Breast epithelium (tissue), 4 donors: ENCODE measurements at places on chromosomes 2 and 18. TPM values are rescaled to one million over a fixed set of nuclear protein-coding genes. Genes with fewer than 3 reads are reported as not detected.

Gene C1GALT1C1L
- 2.0 TPM for total RNA-seq

Gene PLA2R1
- 27.9 TPM for total RNA-seq

Gene MROH2A
- not detected for total RNA-seq

Gene DYNAP
- total RNA-seq = not detected

Gene CCBE1
- 4.9 TPM for total RNA-seq

Gene YES1
- 150 TPM for total RNA-seq

Gene ALPP
- not detected for total RNA-seq

Gene IL1A
- not detected for total RNA-seq

Gene EFR3B
- total RNA-seq = 0.73 TPM

Gene MAL
- not detected for total RNA-seq

Gene CFAP53
- total RNA-seq = 3.4 TPM

Gene ZCCHC2
- total RNA-seq = 36.3 TPM

Gene COLEC11
- 1.9 TPM for total RNA-seq

Gene SERPINB12
- not detected for total RNA-seq

Gene MAP3K19
- not detected for total RNA-seq

Gene NOSTRIN
- total RNA-seq = 73.7 TPM

Gene OR6B2
- not detected for total RNA-seq

Gene NYAP2
- not detected for total RNA-seq

Gene VWA3B
- total RNA-seq = not detected

Gene COX5B
- 352 TPM for total RNA-seq

Gene GPR45
- total RNA-seq = not detected
